ENCODE measurements at places on chromosomes 3 and 15.

GRCh38 chr3:53158765-53159155 lies 2.2 kb upstream of the PRKCD start:
- no peak for DNase-seq

- DNase-seq: no peak
Observed at GRCh38 chr15:65371976-65372786, 5.6 kb downstream of the IGDCC3 start.

- no peak for DNase-seq
Observed at GRCh38 chr3:4583416-4583815, 90.3 kb downstream of the ITPR1 start.

DNA sequence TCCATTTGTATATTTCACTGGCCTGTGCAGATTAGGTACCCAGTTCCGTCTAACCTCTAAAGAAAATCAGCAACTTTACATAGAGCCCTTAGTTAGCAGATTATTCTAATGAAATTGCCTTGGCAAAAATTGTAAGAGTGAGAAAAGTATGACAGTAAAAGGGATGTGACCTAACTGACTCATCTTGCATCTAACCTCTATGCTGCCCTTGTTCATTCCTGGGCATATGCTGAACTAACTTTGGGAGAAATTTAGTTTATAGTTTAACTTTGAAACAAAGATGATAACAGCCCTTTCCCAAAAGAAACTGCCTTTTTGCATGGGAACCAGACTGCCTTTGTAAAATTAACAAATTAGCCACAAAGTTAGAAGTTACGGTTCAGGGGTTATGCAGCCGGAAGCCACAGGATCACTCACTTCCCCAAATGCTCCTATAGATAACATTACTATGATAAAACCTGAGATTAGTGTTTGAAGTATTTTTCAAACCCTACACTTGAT lies 839.8 kb upstream of the ALCAM start:
- DNase-seq: no peak

- DNase-seq: no peak
Observed at GRCh38 chr3:55476515-55476914, 10.6 kb downstream of the WNT5A start.

All from neuronal stem cell (in vitro differentiated cells).